ENCODE measurements at places on chromosomes 1 and 21.

- DNase-seq, result peak; percentile 7
Measured at GRCh38 chr1:180301135-180301742, 71.2 kb downstream of the LHX4 start.

DNA sequence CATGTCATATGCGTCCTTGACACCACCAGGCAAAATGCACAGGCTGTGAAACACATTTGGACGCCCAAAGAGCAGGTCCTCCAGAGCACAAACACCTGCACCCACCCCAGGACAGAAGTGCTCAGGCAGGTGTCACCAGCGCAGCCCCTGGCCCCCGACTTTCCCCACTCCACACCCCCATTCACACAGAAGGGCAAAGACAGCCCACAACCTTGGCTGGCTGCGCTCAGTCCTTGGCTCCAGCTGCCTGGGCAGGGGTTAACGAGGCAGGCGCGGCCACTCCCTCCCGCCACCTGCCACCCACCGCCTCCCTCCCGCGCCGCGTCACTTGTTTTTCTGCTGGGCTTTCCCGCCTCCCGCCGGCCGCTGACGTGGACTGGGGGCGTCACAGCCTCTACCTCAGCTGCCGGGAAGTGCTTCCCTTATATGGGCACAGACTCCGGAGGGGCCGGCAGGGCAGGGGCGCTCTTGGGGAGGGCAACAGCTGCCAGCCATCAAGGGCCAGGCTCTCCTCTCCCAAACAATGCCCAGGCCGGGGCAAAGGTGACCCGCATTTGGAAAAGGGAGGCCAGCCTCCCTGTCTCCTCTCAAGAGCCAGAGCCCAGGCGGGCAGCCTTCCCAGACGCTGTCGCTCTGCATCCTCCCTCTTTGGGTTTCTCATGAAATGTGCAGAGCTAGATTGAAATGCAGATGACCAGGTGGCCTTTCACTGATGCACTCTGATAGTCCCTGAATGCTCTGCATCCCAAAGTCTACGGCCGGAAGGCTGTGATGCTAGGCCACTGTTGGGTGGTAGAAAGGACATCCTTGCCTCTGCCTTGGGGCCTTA lies 14.8 kb upstream of the BTG2 start:
- no peak for DNase-seq

GRCh38 chr1:154943649-154944400 lies 7.3 kb upstream of the PMVK start:
- no peak for DNase-seq

- peak; percentile 56 for DNase-seq
Measured at GRCh38 chr1:98677288-98677687, 15.8 kb downstream of the SNX7 start.
